ENCODE measurements at places on chromosomes 7 and 10. TPM values are rescaled to one million over a fixed set of nuclear protein-coding genes. Genes with fewer than 3 reads are reported as not detected.

GRCh38 chr10:805620-806305 lies 116.3 kb upstream of the DIP2C start:
- no peaks in the 10 kb centered on the region for H3K4me1 ChIP-seq
- H3K4me3 ChIP-seq = no peak overlapping the region
- no peak for DNase-seq
- peaks cover 31% of the 10 kb centered on the region for H3K36me3 ChIP-seq
- no peak overlapping the region for H3K27ac ChIP-seq
- H3K27me3 ChIP-seq = no peaks in the 10 kb centered on the region

DNA sequence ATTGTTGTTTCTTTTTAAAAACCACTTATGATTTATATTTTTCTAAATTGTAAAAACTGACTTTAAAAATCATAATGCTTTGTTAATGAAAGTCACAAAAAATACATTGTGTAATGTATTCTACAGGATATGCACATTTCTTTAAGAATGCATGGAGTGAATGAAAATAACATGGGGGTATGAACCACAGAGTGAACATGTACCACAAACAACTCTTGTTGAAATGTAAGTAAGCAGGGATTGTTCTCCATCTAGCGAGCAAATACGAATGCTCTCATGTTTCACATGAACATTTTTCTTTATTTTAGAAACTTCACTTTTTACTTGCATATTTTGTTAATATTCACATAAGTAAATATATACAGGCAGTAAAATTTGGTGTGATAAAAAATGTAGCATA lies 35.6 kb upstream of the LAMB4 start:
- H3K27me3 ChIP-seq = no peaks in the 10 kb centered on the region
- H3K4me1 ChIP-seq = no peaks in the 10 kb centered on the region
- H3K4me3 ChIP-seq = no peak overlapping the region
- DNase-seq = no peak

- no peak overlapping the region for H3K4me3 ChIP-seq
- DNase-seq = no peak
- H3K36me3 ChIP-seq = no peaks in the 10 kb centered on the region
- no peak overlapping the region for H3K27ac ChIP-seq
- no peaks in the 10 kb centered on the region for H3K4me1 ChIP-seq
Observed at GRCh38 chr7:140494867-140495266, 15.6 kb upstream of the MKRN1 start.

The PLAU gene
- total RNA-seq = 8.6 TPM

DNA sequence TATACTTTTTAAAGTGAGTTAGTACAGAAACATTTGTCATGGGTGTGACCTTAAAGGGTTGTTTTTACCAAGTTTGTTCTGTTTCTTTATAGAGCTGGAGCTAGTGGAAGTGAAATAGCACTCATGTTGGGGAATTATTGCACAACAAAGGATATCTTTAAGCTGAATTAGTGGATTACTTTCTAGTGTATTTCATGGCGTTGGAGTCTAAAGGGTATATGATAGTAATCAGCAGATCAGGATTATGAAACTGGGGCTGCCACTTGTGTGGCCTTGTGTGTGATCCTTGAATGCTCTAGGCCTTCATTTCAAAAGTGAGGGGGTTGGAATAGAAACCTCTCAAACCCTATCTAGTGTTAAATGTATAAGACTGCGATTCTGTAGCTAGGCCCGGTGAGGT lies 123.6 kb downstream of the LYZL1 start:
- no peak overlapping the region for H3K4me3 ChIP-seq
- DNase-seq = no peak
- H3K36me3 ChIP-seq = no peaks in the 10 kb centered on the region
- H3K27ac ChIP-seq = peak overlapping the region; percentile 30
- H3K4me1 ChIP-seq = peaks cover 28% of the 10 kb centered on the region
- no peaks in the 10 kb centered on the region for H3K27me3 ChIP-seq

Data from thyroid gland (tissue), 4 donors.